ENCODE measurements at places on chromosomes 5 and 9.

- no peak for DNase-seq
These were observed 49.8 kb upstream of the ANKRD55 start for GRCh38 chr5:56282951-56283350.

GRCh38 chr5:52948418-52949076, 40.6 kb upstream of the ITGA2 start:
- DNase-seq: peak; percentile 44

GRCh38 chr9:13956107-13956506, 357.8 kb downstream of the NFIB start:
- DNase-seq: no peak

DNA sequence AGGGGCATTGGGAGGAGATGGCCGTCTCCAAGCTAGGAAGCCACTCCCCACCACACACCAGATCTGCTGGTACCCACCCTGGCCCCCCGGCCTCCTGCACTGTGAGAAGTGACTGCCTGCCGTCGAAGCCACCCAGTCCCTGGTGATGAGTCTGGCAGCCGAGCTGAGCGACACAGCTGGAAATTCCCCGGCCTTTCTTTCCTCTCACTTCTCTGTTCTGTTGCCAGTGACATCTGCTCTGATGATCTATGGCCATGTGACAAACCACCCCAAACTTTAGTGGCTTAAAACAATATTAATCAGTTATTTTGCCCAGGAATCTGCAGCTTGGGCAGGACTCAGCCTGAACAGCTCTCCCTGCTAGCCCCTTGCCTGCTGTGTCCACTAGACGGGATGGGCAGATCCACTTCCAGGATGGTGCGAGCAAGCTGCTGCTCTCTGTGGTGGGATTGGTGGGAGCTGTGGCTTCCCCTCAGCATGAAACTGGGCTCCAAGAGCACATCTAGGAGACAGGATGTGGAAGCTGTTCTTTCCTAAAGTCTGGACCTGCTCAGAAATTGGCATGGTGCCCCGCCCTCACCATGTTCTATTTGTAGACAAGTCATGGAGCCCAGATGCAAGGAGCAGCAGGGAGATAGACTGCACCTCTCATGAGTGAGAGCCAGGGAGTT, 211.2 kb downstream of the GADD45G start:
- no peak for DNase-seq

- DNase-seq: no peak
These were observed 17.8 kb downstream of the ATP6V0E1 start for GRCh38 chr5:173001229-173001841.

DNA sequence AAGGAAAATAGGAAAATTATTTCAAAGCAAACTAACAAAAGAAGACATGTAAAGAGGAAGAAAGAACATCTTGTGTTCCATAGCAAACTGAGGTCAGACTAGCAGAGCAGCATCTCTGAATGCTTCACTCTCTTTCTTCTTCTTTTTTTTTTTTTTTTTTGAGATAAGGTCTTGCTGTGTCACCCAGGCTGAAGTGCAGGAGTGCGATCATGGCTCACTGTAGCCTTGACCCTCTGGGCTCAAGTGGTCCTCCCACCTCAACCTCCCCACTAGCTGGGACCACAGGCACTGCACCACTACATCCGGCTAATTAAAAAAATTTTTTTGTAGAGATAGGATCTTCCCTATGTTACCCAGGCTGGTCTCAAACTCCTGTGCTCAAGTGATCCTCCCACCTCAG, 36.6 kb downstream of the MELK start:
- DNase-seq: no peak

- DNase-seq: no peak
These were observed 1329.5 kb upstream of the WWC1 start for GRCh38 chr5:166961913-166962312.

GRCh38 chr9:119094086-119094485, 275.1 kb downstream of the BRINP1 start:
- DNase-seq: no peak

- peak; percentile 95 for DNase-seq
These were observed 9.2 kb downstream of the RUFY1 start for GRCh38 chr5:179559284-179560252.

DNA sequence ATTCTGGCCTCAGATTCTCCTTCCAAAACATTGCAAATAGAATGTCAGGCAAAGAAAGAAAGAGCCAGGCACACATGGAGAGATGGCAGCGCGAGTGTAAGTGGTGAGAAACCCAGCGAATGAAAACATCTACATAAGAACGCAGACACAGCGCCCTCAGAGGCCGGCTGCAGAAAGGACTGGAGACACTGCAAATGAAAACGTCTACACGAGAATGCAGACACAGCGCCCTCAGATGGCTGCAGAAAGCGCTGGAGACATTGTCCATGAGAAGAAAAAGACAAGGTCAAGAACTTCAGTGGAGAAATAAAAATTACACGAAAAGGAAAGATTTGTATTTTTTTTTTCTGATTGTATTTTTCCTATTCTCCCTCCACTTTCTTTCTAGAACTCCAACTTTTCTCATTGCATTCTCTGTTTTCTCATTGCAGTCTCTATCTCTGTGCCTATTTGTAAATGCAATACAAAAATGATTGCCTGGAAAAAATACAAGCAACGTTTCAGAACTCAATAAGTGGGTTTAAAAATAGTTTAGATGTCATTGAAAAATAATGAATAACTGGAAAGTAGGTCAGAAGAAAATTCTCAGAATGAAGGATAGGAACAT, 117.9 kb upstream of the LPCAT1 start:
- DNase-seq: peak; percentile 36
